MCF 10A (cell line): ENCODE measurements at places on chromosomes 3 and 15.

GRCh38 chr3:127694467-127695215 is 21.9 kb downstream of the ABTB1 start:
- peak; percentile 76 for DNase-seq

DNA sequence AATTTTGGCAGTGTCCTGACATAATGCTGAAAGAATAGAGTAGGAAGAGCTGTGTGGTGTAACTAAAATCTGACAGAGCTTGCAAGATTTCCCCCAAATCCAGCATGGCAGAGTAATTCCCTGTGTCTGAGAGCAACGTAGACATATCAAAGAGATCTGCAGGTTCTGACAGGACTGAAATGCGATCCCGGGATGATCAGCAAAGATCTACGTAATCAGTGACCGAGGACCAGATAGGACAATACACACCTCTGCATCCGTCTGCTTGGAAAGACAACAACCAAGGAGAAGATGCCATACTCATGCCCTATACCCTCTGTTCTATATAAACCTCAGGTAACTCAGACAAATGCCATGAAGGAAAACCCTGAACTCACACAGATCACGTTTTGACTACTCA is 26.6 kb upstream of the SYNPR start:
- DNase-seq, result no peak

GRCh38 chr3:51389423-51390183 is 1.5 kb upstream of the RBM15B start:
- peak; percentile 54 for DNase-seq

- peak; percentile 72 for DNase-seq
Observed at GRCh38 chr3:185630182-185630622, 44.1 kb downstream of the SENP2 start.

DNA sequence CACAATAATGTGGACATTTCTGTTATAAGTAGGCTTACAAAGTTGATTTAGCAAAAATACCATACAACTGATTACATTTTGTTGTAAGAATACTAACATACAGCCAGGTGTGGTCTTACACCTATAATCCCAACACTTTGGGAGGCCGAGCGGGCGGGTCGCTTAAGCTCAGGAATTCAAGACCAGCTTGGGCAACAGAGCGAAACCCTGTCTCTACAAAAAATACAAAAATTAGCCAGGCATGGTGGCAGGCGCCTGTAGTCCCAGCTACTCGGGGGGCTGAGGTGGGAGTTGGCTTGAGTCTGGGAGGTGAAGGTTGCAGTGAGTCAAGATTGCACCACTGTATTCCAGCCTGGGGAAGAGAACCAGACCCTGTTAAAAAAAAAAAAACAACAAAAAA is 67.1 kb downstream of the DLG1 start:
- DNase-seq, result no peak

DNA sequence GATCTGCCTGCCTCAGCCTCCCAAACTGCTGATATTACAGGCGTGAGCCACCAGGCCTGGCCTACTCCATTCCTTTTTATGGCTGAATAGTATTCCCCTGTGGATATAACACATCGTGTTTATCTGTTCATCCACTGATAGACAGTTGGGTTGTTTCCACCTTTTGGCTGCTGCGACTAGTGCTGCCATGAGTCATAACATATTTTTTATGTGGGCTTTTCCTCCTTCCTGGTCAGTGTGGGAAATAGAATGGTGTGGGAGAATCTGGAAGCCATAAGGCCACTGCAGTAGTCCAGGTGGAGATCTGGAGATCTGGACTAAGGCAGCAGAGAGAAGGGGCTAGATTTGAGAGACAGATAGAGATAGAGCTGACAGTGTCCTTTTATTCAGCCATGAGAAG is 16.2 kb downstream of the LCMT2 start:
- DNase-seq, result no peak

DNA sequence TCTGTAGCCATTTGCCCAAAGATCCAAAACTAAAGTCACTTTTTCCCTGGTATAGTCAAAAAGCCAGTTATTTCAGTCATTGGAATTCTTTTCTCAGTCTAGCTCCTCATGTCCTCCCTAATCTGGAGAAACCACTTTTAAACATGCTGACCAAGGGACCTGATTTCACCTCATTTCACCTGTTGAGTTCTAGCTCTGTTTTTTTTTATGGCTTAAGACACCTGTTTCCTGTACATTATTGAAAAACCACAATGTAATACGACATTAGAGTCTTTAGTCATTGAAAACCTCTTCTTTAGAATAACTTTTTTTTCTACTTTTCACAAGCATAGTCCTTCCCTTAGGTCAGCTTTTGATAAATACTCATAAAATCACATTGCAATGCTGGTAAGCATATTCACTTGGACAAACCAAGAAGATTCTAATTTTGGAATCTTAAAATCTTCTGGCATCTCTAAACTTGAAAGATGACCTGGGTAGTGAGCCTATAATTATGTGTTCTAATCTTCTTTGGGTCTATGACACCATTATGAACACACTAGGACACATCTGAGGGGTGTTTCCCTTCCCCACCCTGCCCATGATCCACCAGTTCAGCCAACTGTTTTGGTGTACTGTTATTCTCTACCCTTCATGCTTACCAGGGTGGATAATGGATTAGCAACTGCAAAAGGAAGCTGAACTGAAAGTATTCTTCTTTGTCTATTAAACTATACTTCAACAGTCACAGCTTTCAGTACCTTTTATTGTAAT is 103.5 kb upstream of the FXR1 start:
- no peak for DNase-seq

GRCh38 chr15:59570315-59570714 is 41.3 kb upstream of the GCNT3 start:
- DNase-seq, result peak; percentile 64

- peak; percentile 13 for DNase-seq
Observed at GRCh38 chr15:59894835-59895234, 109.3 kb upstream of the FOXB1 start.

DNA sequence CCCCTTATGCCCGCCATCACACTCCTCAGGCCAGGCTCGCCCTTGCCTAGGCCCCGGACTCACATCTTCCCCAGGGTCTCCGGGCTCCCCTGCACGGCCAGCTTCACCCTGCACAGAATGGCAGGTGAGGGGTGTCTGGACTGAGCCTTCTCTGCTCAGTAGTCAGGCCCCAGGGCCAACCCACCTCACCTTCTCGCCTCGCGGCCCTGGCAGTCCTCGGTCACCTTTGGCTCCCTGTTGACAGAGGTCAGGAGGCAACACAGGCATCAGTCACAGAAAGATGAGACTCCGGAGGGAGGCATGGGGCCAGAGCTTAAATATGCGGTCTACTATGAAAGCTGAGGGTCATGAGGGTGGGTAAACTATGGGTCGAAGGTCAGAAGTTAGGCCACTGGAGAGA is 8.4 kb upstream of the UCN2 start:
- DNase-seq, result no peak

GRCh38 chr15:33561407-33561806 is 250.6 kb downstream of the RYR3 start:
- DNase-seq, result no peak

DNA sequence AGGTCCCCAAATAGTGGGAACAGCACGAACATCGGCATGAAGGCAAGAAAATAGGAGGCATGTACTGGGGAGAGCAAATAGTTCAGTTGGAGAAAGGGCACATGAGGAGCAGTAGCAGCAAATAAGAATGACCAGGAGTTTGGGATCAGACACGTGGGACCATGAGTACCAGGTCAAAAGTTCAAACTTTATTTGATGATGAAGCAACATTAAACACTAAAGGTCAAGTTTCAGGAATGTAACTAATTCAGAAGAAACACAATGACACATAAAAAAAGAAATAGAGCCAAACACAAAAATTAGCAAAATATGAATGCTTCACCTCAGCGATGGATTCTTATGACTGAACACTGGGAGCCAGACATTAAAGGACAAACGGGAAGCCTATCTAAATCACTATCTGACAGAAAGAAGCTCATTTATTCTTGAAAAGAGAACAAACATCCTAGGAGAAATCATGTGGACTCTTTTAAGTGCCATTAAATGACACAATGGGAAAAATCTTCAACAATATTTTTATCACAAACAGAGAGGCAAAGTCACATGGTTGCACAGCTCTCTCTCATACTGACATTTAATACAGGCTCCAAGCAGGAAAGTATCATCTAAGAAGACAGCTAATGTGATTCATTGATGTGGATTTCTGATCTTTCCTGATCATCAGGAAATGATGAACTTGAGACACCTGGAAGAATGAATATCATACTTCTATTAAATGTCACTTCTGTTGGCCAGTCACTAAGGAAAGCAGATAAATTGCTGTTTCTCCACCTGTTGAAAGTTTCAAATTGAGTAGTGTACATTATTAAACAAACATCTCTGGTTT is 216.9 kb upstream of the THBS1 start:
- DNase-seq, result peak; percentile 63

DNA sequence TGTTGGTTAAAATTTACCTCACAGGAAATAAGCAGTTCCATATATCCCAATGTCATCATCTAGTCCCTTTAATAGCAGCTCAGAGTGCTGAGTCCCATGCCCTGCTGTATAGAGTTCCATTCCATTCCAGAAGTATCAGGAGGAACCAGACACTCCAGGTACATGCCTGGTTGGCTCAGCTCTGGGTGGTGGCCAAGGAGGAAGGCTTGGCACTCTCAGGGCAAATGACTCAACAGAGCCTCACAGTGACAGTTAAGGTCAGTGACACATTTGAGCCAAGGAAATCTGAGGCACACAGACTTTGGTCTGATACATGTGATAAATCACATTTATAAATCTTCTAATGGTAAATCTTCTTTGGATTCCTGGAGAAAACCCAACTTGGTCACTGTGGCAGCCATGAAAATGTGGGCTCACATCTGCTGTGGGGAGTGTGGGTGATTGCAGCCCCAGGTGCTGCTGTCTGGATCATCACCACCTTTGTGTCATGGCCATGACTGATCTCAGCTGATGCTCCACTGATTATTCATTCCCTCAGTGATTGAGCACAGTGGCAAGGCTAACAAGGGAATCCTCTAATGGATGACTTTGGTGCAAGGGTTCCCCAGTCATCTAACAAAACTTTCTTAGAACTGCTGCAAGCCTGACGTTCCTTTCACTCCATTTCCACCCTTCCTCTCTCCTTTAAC is 9.3 kb downstream of the HHLA2 start:
- DNase-seq, result peak; percentile 25

DNA sequence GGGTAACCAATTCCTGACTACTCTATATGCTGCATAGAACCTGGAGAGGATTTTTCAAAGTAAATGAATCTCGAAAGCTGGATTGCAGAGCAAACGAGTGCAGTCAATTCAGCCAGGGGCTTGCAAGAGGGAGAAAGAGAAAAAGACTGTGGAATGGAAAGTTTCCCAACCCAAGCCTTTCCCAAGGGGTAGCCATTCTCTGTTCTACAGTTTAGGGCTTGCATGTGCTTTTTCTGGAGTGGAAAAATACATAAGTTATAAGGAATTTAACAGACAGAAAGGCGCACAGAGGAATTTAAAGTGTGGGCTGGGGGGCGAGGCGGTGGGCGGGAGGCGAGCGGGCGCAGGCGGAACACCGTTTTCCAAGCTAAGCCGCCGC is 511 bp upstream of the RARB start:
- DNase-seq, result no peak

- peak; percentile 72 for DNase-seq
Observed at GRCh38 chr15:66851311-66852063, 149.5 kb downstream of the SMAD6 start.

DNA sequence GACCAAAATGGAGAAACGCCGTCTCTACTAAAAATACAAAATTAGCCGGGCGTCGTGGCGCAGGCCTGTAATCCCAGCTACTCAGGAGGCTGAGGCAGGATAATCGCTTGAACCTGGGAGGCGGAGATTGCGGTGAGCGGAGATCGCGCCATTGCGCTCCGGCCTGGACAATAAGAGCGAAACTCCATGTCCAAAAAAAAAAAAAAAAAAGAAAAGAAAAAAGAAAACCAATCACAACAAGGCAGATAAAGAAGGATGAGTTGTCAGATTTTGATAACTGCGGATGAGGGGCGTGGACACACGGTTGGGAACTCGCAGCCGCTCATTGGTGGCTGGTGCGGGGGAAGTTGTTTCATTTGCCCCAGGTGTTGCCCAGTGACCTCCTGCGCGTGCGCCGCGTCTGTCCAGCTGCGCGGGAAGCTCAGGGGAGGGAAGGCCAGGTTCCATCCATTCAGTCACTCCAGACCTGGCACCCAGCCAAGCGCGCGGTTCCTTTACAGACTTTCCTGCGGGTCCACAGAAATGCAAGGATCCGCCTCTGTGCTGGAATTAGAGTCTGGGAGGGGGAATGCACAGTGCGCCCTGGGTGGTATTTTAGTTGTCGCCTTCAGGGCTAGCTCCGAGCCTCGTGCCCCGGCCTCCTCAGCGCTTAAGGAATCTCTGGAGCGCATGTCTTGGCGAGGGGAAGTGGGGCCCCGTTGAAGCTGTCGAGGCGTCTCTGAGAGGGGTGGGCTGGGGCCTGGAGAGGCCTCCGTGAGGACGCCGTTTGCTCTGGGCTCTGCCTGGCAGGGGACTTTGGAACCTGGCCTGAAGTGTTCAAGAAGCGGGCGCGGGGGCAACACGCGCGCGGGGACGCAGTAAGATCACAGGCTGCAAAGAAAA is 708 bp upstream of the GCHFR start:
- peak; percentile 70 for DNase-seq

DNA sequence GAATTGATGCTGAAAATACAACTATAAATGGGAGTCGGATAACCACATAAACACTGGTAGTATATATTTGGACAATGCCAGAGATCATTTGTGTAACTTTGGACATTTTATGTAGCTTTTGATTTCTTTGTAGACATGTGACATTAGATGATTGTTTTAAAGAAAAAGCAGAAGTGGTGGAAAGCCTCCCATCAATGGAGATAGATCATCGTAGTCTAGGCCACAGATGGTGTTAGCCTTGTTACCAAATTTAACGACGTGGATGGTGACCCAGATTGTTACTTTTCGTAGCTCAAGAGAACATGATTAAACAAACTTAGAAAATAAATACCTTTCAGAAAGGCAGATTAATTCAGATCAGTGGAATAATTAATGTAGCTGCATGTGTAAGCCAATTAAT is 8.8 kb downstream of the CACNA1D start:
- DNase-seq, result no peak

GRCh38 chr3:64685331-64685799 is 2.4 kb downstream of the ADAMTS9 start:
- DNase-seq, result no peak

DNA sequence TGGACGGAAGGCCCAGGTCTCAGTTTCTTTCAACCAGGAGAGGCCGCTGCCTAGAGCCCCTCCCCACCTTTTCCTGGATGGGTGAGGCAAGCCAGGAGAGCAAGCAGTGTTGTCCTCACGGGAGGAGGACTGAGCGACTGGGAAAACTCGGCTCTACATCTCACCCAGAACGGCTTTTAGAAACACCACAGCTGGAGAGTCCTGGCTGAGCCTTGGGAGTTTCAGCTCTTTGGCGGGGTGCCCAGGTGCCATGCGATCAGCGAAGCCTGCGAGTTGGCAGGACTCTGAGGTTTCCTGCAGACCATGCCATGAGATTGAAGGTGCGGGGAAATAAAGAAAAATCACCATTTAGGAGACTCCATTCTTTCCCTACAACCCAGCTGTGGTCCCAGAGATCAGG is 26.0 kb downstream of the PPCDC start:
- no peak for DNase-seq

DNA sequence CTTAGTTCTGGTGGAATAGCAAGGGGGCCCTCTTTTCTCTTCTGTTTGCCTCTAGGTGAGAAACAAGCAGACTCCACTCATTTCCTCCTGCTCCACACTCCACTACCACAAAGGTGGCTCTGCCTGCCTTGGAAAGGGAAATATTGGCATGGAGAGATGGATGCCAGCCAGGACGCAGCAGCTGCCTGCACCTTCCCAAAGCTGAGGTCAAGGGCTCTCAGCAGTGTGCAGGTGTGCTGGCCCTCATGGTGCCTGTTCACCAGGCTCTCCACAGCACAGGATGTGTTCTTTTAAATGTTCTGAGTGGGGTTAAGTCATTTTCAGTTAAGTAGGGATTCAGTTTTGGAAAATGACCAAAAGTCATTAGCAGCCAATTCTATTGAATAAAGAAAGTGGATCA is 211.2 kb upstream of the STRIT1 start:
- DNase-seq, result no peak
